ENCODE measurements at places on chromosomes 12 and 14.

GRCh38 chr12:120767071-120768024, 41.7 kb downstream of the ACADS start:
- DNase-seq = no peak

DNA sequence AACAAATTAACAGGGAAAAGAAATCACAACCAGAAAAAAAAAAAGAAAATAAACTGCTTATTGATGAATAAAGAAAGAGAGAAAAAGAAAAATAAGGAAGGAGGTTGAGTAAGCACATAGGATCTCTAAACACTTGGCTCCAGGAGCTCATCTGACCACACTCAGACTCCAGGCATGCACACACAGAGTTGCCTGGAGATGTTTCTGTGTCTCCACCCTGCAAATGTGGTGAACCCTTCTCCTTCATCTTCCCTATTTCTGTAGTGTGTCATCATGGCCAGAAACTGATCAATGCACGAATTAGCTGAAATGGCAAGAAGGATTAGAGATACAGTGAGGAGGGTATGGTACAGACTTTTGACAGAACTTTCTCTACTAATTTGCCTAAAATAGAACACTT, 20.2 kb downstream of the OR4N2 start:
- DNase-seq = no peak

- no peak for DNase-seq
Observed at GRCh38 chr12:65878540-65878939, 54.3 kb downstream of the HMGA2 start.

DNA sequence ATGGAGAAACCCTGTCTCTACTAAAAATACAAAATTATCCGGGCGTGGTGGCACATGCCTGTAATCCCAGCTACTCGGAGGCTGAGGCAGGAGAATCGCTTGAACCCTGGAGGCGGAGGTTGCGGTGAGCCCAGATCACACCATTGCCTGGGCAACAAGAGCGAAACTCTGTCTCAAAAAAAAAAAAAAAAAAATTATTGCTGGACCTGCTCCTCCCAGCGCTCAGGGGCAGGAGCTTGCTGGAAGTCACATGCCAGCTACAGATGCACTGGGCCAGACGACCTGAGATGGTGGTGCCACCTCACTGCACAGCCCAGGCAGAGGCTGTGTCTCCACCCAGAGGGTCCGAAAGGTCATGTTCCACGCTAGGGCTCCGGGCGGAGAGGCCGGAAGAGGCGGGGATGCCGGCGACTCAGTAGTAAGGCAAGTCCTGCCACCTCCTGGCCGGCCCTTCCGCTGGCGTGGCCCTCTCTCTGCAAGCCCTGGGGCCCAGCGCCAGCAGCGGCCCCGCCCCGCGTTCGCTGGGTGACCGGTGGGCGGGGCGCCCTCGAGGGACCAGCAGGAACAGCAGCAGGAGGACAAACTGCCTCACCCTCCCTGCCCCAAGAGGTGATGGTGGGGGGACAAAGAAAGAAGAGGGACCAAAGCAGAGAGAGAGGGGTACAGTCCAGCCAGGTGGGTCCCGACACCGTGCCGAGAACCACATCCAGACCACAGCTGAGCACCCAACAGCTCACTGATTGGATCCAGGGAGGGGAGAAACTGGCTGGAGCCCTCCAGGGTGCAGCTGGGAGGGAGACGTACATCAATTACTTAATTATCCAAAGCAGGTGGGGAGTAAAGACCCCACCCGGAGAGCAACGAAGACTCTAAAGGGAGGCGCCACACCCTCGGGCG, 3.6 kb upstream of the RHOF start:
- DNase-seq = no peak

- no peak for DNase-seq
Observed at GRCh38 chr12:107349839-107350238, 256.5 kb upstream of the CRY1 start.

- no peak for DNase-seq
Observed at GRCh38 chr12:93449277-93449676, 7.5 kb upstream of the UBE2N start.

DNA sequence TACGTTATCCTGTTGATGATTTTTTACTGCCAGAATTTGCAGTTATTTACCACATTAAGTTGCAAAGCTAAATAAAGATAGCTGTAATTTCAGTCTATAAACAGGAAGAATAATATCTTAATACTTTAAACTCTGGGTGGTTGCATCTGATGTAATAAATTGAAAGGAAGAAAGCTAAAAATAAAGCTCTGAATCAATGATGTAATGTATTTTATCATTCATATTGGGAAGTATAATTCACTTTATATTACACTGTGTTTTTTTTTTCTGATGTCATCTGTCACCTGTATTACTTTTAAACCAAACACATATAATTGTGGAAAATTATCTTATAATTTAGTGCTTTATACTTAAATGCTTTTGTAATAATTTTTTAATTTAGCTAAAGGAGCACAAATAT, 37.1 kb downstream of the PDZRN4 start:
- no peak for DNase-seq

DNA sequence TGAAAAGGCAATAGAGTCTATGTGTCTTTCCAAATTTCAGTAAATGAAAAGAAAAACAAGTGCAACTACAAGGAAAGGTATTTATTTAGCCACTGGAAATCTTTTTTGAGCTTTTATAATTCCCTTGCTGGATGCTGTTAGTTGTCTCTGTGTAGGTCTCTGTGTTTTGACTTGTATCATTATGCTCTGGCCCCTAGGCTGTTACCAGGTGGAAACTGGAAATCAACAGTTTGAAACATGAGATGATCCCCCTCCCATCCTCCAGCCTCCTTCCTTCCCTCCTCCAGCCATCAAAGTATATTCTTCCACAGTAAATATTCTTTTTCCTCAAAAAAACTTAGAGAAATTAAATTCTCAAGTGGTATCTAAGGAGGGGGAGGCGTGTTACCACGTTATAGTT, 934 bp upstream of the DCN start:
- no peak for DNase-seq

- no peak for DNase-seq
Observed at GRCh38 chr12:52389313-52390207, 4.1 kb upstream of the KRT84 start.

DNA sequence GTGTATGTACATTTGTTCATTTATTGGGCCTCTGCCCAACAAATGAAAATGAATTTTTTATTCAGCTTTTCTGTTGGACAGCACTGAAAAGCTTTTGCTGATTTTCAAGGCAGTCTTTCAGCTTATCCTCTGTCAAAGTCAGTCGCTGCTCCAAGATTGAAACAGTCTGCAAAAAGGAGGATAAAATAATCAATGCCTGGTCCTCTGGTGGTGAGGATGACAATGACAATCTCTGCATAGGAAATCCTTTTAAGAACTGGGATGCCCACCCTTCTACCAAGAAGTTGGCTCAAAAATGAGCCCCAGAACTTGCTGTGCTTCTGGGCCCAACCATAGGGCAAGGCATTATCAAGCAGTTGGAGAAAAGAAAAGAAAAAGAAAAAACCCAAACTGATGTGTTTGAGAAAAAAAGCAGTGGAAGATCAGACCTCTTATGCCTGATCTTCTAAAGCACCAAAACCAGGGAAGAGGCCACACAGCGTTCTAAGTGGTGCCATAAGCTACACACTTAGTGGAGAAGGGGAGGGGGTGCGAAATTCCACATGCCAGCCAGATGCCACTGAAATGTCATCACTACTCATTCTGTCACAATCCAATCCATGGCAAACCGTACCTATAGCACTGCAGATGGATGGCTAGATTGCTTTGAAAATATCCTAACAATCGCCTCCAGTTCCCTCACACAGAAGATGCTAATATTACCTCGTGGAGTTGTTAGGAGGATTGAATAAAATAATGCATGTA, 69.0 kb upstream of the DUSP6 start:
- DNase-seq = no peak

DNA sequence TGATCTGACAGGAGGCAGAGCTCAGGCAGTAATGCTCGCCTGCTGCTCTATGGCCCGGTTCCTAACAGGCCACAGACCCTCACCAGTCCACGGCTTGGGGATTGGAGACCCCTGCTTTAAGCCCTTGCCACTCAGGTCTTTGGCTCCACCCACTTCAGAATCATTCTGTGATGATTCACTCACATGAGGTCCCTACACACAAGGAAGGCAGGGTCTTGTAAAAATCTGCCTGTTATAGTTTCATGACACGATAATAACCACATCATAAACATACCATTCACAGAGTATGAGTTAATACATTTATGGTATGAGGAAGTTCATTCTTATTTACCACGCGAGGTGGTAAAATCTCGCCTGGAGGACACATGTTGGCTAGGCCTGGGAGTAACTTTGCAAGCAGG, 29.0 kb upstream of the MAX start:
- no peak for DNase-seq

GRCh38 chr14:102749393-102750305, 27.6 kb upstream of the TRAF3 start:
- no peak for DNase-seq

Measured in CD4-positive, alpha-beta T cell treated with Interleukin-2 at 100 ng/mL for 4 hours (primary cell).